Spleen (tissue), 13 donors: ENCODE measurements at places on chromosomes 6 and 20. TPM values are rescaled to one million over a fixed set of nuclear protein-coding genes. Genes with fewer than 3 reads are reported as not detected.

DNA sequence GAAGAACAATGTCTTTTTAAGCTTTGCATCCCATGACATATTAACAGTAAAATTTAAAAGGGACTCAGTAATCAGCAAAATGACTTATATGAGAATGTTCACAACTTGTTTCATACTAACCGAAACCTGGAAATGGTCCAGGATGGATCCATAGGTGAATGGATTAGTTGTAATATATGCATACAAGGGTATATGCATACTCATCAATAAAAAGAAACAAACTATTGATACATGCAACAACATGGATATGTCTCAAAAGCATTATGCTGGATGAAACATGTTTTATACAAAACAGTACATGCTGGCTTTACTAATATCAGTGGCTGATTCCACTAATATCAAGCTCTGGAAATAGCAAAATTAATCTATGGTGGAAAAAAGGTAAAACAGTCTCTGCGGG lies 108.5 kb upstream of the HIVEP1 start:
- H3K36me3 ChIP-seq = no peaks in the 10 kb centered on the region
- no peak overlapping the region for H3K27ac ChIP-seq
- DNase-seq = no peak
- H3K27me3 ChIP-seq = no peaks in the 10 kb centered on the region

DNA sequence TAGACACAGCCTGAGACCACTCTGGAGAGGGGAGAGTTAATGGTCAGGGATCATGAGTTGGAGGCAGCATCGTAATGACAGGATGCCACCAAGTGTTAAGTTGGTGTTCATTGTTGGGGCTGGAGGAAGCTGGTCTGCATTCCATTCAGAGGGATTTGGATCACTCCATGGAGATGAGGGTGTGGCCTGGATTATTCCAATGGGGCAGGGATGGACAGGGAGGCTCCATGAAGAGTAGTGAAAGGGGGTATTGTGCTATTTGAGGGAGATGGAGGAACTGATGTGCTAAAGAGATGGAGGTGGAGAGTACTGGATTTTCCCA lies 1.1 kb downstream of the SAPCD1 start:
- no peak overlapping the region for H3K4me3 ChIP-seq
- no peaks in the 10 kb centered on the region for H3K27me3 ChIP-seq
- no peak overlapping the region for H3K27ac ChIP-seq
- no peak for DNase-seq

GRCh38 chr20:35704514-35705261 lies 5.5 kb downstream of the ROMO1 start:
- no peaks in the 10 kb centered on the region for H3K27me3 ChIP-seq
- H3K4me1 ChIP-seq = peaks cover 48% of the 10 kb centered on the region
- no peak overlapping the region for H3K4me3 ChIP-seq
- no peak for DNase-seq
- no peak overlapping the region for H3K27ac ChIP-seq
- H3K36me3 ChIP-seq = peaks cover 9% of the 10 kb centered on the region

- peak overlapping the region; percentile 59 for H3K4me3 ChIP-seq
- H3K27me3 ChIP-seq = no peaks in the 10 kb centered on the region
- peak overlapping the region; percentile 100 for H3K27ac ChIP-seq
- peaks cover 40% of the 10 kb centered on the region for H3K4me1 ChIP-seq
- peaks cover 16% of the 10 kb centered on the region for H3K36me3 ChIP-seq
Measured at GRCh38 chr6:63573899-63574553, 1.7 kb downstream of the LOC128125822 start.

GRCh38 chr6:24720131-24720603 lies 1.2 kb upstream of the C6orf62 start:
- DNase-seq = peak; percentile 95
- peaks cover 12% of the 10 kb centered on the region for H3K36me3 ChIP-seq
- peak overlapping the region; percentile 68 for H3K4me3 ChIP-seq

- H3K4me3 ChIP-seq = no peak overlapping the region
- no peaks in the 10 kb centered on the region for H3K27me3 ChIP-seq
Measured at GRCh38 chr6:149851461-149852110, 12.6 kb downstream of the LRP11 start.

DNA sequence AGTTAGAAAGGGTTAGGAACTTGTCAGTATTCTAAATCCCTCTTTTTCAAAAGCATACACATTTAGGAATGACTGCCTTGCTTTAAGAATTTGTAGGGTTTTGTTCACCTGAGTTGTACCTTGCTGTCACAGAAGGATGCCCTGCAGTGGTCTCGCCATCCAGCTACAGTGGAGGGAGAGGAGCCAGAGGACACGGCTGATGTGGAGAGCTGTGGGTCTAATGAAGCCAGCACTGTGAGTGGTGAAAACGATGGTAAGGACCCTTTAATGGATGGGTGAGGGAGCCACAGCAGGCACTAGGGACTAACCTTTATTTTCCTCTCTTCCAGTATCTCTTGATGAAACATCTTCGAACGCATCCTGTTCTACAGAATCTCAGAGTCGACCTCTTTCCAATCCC lies 69.9 kb downstream of the ASXL1 start:
- H3K4me1 ChIP-seq = no peaks in the 10 kb centered on the region
- no peak for DNase-seq
- no peak overlapping the region for H3K27ac ChIP-seq

GRCh38 chr6:44624226-44624625 lies 236.7 kb downstream of the CDC5L start:
- H3K36me3 ChIP-seq = no peaks in the 10 kb centered on the region
- no peak overlapping the region for H3K27ac ChIP-seq
- peaks cover 3% of the 10 kb centered on the region for H3K4me1 ChIP-seq

DNA sequence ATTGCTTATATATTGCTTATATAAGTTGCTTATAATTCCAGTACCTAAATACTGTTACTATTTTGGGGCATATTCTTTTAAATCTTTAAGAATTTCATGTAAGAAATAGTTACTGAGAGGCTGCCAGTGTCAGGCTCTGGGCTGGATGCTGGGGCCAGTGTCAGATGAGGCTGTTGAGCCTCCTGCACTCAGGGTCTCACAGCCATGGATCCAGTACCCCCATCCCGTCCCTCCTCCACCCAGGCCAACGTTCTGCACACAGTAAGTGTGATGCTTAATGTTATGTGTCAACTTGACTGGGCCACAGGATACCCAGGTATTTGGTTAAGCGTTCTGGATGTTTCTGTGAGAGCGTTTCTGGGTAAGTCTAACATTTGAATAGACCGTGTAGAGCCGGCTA lies 119.5 kb upstream of the PMEPA1 start:
- H3K4me1 ChIP-seq = no peaks in the 10 kb centered on the region
- no peak overlapping the region for H3K4me3 ChIP-seq
- H3K27ac ChIP-seq = no peak overlapping the region

GRCh38 chr6:111857674-111858337 lies 15.4 kb downstream of the FYN start:
- no peaks in the 10 kb centered on the region for H3K36me3 ChIP-seq
- DNase-seq = no peak
- H3K4me1 ChIP-seq = peaks cover 100% of the 10 kb centered on the region

GRCh38 chr6:96304997-96305396 lies 216.6 kb upstream of the UFL1 start:
- no peak for DNase-seq
- H3K27me3 ChIP-seq = no peaks in the 10 kb centered on the region
- no peak overlapping the region for H3K27ac ChIP-seq
- H3K4me1 ChIP-seq = no peaks in the 10 kb centered on the region
- no peaks in the 10 kb centered on the region for H3K36me3 ChIP-seq

DNA sequence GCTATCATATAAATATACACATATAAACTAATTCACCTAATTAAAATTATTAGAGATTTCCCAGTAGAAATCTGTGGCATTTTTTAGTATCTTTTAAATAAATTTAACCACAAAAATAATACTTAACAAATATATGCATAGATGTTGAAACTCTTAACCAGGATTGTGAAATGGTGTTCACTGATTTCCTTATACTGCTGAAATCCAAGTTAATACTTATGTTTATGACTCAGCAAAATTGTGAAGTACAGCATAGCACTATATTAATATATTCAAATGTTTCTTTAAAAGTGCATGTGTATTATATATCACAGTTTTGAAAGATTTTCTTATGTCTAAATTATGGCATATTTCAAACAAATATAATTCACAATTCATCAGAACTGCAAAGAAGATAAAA lies 328.2 kb upstream of the MANEA start:
- H3K4me3 ChIP-seq = no peak overlapping the region
- no peaks in the 10 kb centered on the region for H3K36me3 ChIP-seq
- no peaks in the 10 kb centered on the region for H3K27me3 ChIP-seq
- DNase-seq = no peak
- no peaks in the 10 kb centered on the region for H3K4me1 ChIP-seq
- no peak overlapping the region for H3K27ac ChIP-seq

DNA sequence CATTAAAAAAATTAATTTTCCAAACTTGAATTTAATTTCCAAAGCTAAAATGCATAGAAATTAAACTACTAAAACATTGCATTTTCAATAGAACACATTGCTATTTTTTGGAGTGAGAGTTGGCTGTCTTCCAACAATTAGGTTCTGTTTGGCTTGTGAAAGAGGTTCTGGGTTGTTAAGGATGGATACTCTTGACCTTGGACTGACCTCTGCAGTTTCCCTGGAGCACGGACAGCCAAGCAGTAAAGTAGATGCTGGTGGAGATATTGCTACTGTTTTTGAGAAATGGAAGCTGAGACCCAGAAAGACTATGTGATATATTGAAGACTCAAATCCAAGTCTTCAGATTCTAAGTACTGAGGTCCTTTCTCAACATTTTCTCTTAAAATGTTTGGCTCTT lies 95.9 kb upstream of the CHD6 start:
- H3K27ac ChIP-seq = no peak overlapping the region
- H3K36me3 ChIP-seq = no peaks in the 10 kb centered on the region
- DNase-seq = no peak

DNA sequence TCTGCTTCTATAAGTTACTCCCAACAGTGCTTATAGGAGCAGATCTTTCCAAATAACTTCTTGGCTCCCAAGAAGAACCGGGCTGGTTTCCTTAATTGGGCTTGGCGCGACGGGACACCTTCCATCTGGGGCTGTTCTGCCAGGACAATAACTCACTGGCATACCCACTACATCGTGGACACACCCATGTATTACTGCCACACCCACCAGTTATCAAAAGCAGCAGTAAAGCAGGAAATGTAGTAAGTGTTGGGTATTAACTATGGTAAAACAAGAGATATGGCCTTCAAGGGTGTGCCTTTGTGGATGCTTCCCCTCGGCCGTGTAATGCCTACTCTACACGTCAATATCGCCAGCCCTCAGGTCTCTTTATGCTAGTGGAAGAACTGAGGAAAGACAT lies 24.7 kb downstream of the CNKSR3 start:
- DNase-seq = peak; percentile 23
- H3K27me3 ChIP-seq = no peaks in the 10 kb centered on the region
- H3K4me3 ChIP-seq = no peak overlapping the region
- peaks cover 30% of the 10 kb centered on the region for H3K4me1 ChIP-seq

DNA sequence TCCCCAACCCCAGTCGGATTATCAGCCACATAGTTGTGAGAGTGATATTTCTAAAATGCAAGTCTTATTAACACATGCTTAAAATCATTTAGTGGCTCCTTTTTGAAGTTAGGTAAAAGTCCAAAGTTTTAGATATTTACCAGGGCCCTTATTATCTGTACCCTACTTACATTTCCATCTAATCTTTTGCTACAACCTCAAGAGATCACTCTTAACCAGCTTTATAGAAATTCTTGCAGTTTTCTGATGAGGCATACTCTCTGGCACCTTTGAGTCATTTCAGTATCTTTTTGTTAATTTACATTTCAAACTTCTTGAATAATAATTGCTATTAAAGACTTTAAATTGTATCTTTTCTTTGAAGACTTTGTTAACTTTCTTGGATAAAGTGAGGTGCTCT lies 453.3 kb downstream of the RFPL4B start:
- no peaks in the 10 kb centered on the region for H3K27me3 ChIP-seq
- no peaks in the 10 kb centered on the region for H3K36me3 ChIP-seq
- no peaks in the 10 kb centered on the region for H3K4me1 ChIP-seq

DNA sequence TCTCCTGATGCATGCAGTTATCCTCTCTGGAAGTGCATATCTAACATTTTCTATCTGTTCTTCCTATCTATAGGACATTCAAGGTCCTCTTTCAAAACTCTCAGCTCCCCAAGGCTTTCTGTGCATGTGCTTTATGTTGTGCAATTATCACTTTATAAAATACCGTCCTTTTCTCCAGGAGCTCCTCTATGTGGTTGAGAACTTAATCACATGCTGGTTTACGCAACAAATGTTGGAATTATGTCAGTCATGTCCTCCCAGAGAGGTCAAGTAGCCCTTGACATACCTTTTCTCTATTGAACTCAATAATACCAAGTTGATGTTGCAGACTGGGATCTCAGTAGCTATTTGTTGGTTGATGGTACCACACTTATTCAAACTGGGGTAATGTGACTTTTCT lies 388.4 kb downstream of the BTBD3 start:
- no peak overlapping the region for H3K27ac ChIP-seq
- H3K4me1 ChIP-seq = no peaks in the 10 kb centered on the region
- H3K27me3 ChIP-seq = no peaks in the 10 kb centered on the region
- no peaks in the 10 kb centered on the region for H3K36me3 ChIP-seq

DNA sequence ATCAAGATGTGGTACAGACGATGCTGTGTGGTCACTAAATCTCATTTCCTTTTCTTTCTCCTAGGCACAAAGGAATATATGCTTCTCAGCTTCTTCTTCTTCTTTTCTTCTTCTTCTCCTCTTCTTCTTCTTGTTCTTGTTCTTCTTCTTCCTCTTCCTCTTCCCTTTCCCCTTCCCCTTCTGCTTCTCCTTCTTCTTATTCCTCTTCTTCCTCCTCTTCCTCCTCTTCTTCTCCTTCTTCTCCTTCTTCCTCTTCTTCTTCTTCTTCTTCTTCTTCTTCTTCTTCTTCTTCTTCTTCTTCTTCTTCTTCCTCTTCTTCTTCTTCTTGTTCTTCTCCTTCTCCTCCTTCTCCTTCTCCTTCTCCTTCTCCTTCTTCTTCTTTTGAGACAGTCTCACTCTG lies 190.4 kb upstream of the DTNBP1 start:
- H3K4me1 ChIP-seq = no peaks in the 10 kb centered on the region
- H3K27me3 ChIP-seq = no peaks in the 10 kb centered on the region
- no peak overlapping the region for H3K4me3 ChIP-seq
- no peaks in the 10 kb centered on the region for H3K36me3 ChIP-seq
- DNase-seq = no peak

Gene ANKEF1
- 3.2 TPM for total RNA-seq

Gene RIPPLY2
- total RNA-seq = not detected

Gene MDFI
- total RNA-seq = not detected

Gene ARMC2
- total RNA-seq = 11.8 TPM
